ENCODE measurements at places on chromosomes 2 and 18. TPM values are rescaled to one million over a fixed set of nuclear protein-coding genes. Genes with fewer than 3 reads are reported as not detected.

SPP2 gene
- not detected for total RNA-seq

NPHP1 gene
- 5.0 TPM for total RNA-seq

SPATS2L gene
- 53.7 TPM for total RNA-seq

SLC23A3 gene
- total RNA-seq, result 0.89 TPM

SCYGR3 gene
- total RNA-seq, result not detected

CCDC141 gene
- not detected for total RNA-seq

KCNIP3 gene
- total RNA-seq, result 2.3 TPM

CCDC195 gene
- total RNA-seq, result not detected

PLEK gene
- total RNA-seq, result under 0.01 TPM

IL1R2 gene
- not detected for total RNA-seq

C2orf69 gene
- total RNA-seq, result 14.0 TPM

TMEFF2 gene
- 5.6 TPM for total RNA-seq

UGT1A6 gene
- total RNA-seq, result not detected

MGAT4A gene
- 1.3 TPM for total RNA-seq

TMEM163 gene
- not detected for total RNA-seq

FAM228A gene
- under 0.01 TPM for total RNA-seq

LONRF2 gene
- total RNA-seq, result 0.32 TPM

MYCN gene
- not detected for total RNA-seq

CLHC1 gene
- total RNA-seq, result 16.5 TPM
